ENCODE measurements at places on chromosomes 12 and 14.

GRCh38 chr12:46101485-46101869 is 111.1 kb upstream of the SCAF11 start:
- DNase-seq, result no peak

DNA sequence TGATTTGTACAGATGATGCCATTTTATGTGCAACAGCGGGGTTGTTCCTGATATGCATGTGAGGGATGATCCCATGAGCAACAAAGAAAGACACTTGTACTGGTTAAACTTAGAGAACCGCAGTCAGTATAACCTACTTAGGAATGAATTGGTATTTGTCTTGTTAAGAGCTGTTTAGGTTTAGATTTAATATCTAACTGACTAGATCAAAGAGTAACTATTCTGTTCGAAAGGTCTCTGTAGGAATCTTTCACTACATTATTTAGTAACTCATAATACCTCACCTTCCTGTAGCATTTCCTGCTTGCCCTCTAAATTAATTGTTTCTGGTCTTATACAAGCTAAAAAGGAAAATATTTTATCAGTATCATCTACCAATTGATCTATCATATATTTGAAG is 350.4 kb downstream of the TRHDE start:
- no peak for DNase-seq

DNA sequence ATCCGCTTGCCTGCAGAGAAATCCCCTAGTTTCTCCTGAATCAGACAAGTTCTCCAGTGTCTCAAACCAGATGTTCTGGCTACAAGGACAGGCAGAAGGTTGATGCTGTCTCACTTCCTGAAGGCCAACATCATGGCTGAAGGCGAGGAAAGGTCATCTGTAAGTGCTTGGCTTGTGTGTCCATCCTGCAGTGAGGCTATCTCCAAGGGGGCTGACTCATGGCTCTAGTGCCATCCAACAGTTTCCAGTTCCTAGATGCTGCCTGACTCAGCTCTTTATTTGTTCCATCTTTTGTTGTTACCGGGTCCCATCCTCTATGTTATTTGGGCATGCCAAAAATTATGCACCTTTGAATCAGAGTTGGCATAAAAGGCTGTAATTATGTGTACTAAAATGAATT is 232.1 kb upstream of the TBX3 start:
- DNase-seq, result no peak

GRCh38 chr14:85599939-85600338 is 70.0 kb downstream of the FLRT2 start:
- no peak for DNase-seq

DNA sequence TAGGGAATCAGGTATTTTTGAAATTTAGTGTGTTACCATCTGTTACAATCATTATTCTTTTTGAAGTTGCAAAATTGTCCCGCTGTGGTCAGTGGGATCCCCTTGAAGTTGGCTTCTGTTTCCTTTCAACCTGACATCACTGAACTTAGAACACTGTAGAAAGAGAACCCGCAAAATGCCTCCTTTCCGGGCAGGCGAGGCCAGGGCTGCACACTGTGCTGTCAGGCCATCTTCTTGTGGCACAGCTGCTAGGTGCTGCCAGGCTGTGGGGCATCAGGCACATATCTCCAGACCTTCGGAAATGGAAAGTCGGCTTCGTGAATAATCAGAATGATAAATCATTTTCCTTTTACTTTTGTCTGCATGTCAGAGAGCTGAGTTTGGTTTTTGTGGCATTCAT is 103.5 kb downstream of the GLT1D1 start:
- no peak for DNase-seq

DNA sequence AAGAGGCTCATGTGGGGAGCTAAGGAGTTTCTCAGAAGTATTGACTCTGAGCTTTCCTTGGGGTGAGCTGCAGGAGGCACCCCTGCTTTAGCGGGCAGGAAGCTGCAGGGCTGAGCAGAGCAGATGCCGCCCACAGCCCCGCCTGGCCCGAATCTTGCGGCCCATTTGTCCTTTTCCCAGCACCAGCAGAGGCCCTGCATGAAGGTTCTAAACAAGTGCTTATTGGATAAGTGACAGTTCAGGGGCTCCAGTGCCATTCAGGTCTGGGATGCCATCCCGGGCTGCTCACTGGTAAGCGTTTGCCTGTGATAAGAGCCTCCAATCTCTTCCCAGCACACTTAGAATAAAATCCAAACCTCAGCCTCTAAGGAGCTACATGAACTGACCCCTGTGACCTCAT is 11.4 kb downstream of the RILPL1 start:
- no peak for DNase-seq

DNA sequence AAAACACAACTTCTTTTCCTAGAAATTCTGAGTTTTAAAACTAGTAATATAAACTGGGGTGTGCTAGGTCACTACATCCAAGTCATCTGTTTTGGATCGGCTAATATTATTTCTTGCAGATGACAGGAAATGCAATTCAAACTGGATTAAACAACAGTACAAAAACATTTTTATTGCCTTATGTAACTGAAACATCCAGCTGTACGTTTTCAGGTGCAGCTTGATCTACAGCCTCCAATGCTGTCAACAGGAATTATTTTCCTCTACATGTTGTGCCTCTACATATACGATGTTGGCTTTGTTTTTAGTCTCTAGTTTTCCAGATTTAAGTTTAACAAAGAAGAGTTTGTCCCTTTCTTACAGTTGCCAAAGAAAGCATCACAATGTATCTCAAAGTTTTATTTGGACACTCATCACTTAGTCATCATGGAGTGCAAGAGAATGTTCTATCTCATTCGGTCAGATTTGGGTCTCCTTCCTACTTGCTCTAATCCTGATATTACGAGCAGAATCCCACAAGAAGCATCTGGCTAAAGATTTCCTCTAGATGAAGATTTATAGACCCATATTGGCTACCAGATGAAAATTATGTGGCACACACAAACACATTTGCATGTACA is 326.7 kb downstream of the SLC6A15 start:
- DNase-seq, result no peak

DNA sequence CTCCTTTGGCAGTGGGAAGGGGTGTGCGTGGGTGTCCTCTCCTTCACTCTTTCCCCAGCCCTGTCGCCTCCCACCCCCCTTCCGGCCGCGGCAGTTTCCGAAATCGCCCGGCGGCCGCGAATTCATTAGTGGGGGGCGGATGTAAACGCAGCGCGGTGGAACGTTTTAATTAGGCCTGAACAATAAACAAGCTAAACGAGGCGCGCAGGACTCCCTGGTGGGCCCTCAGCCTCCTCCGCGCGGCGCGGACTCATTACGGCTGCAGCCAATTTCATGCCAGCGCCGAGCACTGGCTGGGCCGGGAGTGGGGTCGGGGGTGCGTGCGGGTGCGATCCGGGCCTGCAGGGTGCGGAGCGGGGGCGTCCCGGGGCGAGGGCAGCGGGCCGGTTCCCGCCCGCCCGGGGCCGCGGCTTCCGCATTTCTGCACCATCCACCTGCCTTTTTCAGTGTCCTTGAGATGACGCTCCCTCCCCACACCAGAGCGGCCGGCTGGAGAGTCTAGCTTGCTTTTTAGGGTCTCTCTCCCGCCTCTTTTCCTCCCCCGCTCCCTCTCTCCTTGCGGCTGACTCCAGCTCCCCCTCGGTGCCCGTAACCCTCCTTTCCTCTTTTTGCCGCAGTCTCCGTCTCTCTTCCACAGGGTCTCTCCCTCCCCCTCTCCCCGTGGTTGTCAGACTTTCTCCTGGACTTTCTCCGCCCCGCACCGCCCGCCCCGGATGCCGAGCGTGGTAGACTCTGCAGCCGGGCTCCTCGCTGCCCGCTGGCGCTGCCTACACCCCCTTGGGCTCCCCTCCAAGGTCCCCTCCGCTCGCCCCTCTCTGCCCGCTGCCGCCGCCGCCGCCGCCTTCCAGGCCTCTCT is at the start of gene CISTR:
TSS of gene CISTR (minus strand) at position 644 of the 856 bp plus-strand sequence.
- no peak for DNase-seq

DNA sequence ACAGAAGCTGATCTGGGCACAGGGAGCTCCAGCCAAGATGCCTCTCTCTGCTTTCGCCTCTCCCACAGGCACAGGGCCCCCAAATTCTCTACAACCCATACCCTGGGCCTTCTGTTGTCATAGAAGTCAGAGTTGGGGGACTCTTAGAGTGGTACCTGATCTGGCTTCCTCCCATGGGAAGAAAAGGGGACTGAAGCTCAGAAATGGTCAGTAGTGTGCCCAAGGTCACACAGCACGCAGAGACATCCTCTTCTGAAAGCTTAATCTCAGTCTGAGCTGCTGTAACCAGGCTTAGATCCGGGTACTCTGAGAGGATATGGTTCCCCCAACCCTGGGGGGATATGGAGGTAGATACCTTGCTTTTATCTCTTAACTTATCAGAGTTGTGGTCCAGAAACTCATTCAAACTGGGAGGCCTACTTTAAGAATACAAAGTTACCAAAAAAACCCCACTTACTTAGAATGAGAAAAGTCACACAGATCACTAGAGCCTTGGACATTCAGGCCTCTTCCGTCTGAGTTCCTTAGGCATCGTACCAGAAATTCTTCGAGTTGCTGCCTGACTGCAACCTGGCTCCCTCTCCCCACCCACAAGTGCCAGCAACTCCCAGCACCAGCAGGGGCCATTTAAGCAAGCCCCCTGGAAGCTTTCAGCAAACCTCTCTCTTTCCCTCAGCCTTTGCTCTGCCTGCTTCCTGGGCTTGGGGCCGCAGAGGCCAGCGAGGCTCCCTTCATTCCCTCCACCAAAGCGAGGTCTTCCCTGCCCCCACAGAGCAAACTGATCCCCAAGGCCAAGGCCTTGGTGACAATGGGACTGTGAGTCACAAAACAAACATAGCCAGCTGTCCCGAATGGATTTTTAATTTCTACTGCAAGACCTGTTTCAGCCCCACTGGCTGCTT is 13.9 kb downstream of the KRT7 start:
- DNase-seq, result no peak

DNA sequence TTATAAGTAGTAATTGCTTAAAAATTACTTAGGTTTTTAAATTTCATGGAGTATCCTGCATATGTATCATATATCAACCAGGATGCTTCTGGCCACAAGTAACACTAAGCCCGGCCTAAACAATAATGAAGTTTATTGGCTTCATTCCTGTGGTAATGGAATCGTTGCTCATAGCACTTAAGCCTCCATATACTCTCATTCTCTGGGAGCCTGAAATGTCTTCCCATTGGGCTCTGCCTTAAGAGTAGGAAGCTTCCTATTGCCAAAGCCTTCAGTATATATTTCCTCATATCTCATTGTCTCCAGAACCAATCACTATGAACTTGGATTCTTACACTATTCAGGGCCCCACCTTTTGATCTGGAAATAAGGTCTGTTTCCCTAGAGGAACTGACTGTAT is 83.8 kb upstream of the DNM1L start:
- no peak for DNase-seq

DNA sequence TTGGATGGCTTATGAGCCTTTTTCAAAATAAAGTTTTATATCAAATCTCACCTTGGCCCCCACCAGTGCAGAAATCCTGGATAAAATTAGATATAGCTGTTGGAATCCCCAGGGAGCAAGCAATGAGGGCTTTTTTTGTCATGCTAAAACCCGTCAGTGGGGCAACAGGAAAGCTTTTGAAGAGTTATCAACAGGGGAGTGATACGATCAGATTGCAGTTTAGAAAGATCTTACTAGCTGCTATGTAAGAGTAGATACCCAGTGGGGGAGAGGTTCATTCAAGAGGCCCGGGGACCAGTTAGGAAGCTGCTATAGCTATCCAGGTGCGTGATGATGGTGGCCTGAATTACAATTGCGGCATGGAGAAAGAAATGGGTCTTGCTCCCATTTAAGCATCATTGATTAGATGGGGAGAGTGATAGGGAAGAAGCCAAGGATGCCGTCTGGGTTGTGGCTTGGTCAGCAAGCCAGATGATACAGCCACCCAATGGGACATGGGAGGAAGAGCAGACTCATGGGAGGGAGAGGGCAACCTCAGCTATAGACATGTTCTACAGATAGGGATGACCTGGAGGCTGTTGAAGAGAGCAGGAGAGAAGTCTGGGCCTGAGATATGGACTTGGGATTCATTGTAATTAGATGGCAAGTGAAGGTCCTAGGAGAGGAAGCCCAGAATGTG is 272.4 kb downstream of the DPF3 start:
- DNase-seq, result no peak

DNA sequence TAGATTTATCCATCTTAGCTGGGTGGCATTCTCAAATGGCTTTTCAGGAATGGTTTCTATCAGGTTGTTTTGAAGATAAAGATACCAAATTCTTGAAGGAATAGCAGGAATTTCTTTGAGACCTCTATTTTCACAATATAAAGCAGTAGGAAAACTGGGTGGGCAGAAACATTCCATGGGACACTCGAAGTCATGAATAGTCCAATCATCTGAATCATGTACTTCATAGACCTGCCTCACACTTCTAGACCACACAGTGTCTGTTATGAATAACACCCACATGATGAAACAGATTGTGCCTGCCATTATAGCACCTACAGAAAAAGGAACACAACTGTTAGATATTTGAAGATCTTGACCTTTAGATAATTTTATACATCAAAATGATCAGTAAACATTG is 1.8 kb downstream of the KERA start:
- no peak for DNase-seq

DNA sequence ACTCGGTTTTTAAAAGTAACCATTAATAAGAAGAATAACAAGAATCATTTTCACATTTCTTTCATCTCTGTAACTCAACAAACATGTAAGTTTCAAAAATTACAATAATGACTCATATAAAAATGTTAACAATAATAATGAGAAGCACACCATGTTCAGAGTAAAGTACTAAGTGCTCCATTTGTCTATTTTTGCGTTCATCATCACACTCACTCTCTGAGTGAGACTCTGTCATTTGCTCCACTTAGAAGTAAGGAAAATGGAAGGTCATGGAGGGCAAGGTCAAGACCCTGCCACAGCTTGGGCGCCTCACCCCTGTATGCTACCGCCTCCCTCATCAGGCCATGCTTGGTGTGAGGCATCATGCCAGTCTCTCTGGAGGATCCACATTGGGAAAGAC is 129.9 kb downstream of the TMEM30B start:
- DNase-seq, result no peak

GRCh38 chr12:130145731-130146130 is 16.5 kb upstream of the FZD10 start:
- DNase-seq, result no peak

GRCh38 chr12:85405781-85406522 is 125.9 kb downstream of the ALX1 start:
- DNase-seq, result no peak

DNA sequence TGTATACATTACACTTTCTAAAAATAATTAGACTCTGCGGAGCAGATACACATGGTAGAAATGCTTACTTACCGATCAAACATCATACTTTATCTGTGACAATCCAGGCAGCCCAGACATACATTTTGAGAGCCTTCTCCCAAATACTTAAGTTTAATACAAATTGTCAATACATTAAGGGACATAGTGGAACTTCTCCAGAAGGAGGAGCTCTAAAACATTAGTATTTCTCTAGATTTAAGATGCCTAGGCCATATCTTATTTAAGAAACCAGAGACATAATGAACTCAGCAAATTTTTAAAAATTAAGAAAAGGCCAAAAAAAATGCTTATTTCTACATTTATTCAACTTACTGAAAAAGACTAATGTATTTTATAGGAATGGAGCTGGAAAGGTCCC is 16.1 kb downstream of the ACSM4 start:
- DNase-seq, result no peak
